Stimulated activated CD4-positive, alpha-beta T cell treated with anti-CD3 and anti-CD28 coated beads, Interleukin-1b, Interleukin-23, amount 100 ng/mL, for 4 hours (primary cell): ENCODE measurements at places on chromosomes 1 and 21.
A peak's percentile ranks its signal among the peaks of the same experiment; 100 is the strongest.

DNA sequence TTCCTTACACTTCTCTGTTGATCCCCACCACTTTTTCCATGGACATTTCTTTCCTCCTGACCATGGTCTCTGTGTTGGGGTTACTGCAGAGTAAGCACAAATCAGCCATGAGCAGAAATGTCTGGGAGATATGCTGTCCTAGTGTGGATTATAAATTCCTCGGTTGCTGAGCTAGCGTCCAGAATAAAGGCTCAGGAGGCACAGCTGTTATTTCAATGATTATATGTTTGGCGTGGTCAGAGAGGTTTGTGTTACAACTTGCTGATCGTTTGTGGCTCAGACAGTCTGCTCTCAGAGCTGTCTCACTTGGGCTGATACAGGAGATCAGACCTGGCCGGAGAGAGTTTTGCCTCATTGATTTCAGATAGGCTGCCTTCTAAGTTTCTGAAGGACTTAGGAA is 37.5 kb upstream of the LAMC2 start:
- no peak for DNase-seq

DNA sequence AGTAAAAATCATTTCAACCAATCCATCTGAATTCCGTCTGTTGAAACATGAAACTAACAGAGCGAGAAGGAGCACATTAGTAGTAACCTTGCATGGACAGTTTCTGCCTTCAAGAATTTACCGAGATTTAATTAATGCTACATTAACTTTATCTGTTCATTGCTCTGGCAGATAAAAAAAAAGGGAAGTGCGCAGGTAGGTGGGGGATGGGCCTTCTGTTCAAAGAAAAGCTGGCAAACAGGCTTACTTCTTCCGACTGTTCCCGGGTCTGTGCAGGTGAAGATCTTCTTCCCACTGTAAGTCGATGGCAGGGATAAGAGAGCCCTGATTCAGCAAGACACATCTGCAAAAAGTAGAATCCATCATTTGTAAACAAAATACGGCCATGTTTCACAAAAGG is 172.6 kb upstream of the DMRTA2 start:
- DNase-seq = no peak

DNA sequence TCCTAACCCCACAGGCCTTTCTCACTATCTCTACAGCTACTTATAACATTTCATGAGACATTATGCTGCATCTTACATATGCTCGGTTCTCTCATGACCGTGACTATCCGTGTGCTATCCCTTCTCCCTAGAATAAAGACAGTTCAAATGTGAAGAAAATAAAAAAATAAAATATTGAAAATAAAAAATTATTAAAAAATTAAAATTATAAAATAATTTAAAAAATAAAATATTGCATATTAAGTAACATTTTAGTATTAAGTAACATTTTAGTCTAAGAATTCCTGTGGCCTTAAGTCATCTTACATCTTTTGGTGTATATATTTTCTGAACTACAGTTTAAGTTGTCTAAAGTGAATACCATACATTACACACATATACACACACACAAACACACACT is 415.5 kb downstream of the DPYD start:
- no peak for DNase-seq

GRCh38 chr1:163307479-163308171 is 14.1 kb upstream of the NUF2 start:
- no peak for DNase-seq

- DNase-seq = no peak
Measured at GRCh38 chr1:206631085-206631509, 4.2 kb upstream of the DYRK3 start.

GRCh38 chr1:11654137-11654938 is at the start of the genes FBXO2 and FBXO44:
FBXO2 (minus strand) TSS chr1:11654429; CDS start chr1:11654340, 89 bp downstream.
FBXO44 (plus strand) TSS chr1:11654877; CDS start chr1:11655836, 959 bp downstream.
- peak; percentile 72 for DNase-seq

GRCh38 chr1:37452416-37452815 is 22.0 kb upstream of the ZC3H12A start:
- no peak for DNase-seq

DNA sequence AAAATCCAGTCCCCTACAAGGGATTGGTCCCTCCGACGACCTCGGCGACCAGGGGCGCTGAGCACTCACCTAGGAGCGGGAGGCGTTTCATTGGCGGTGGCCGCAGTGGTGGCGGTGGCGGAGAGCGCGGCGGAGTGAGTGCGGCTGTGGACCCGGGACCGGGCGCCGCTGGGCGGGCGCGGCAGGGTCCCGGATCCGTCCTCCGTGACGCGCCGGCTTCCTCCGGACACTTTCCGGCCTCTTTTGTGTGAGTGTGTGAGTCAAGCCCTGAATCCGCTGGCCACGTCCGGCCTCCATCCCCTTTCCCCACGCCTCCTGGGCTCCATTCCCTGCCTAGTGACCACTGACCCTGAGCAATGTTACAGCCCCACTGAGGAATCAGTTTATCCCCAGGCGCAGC is at the start of gene ADGRL4:
TSS of gene ADGRL4 (minus strand) at position 167 of the 400 bp plus-strand sequence. CDS start at position 91, 76 bp downstream.
- no peak for DNase-seq

GRCh38 chr1:150627826-150628410 is 1.5 kb downstream of the ENSA start:
- DNase-seq = no peak

- DNase-seq = no peak
Measured at GRCh38 chr1:230825761-230826160, 42.6 kb downstream of the C1orf198 start.

DNA sequence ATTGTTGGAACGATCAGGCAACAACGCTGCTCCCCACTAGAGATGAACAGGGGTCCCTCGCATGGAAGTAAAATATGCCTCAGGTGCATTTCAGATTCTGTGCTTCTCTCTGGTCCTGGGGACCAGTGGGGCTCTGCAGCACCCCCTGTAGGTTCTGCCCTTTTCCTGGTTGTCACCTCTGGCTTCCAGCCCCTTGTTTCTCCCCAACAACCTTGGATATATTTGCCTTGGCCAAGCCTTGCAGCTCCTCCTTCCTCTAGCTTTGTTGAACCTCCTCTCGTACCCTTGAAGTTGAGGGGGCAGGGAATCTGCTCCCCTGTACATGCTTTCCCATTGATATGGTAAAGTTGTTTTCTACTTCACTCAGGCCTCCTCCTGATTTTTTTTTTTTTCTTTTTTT is 5.4 kb upstream of the RGSL1 start:
- no peak for DNase-seq

- no peak for DNase-seq
Measured at GRCh38 chr1:235424092-235424491, 56.9 kb downstream of the TBCE start.

GRCh38 chr1:245863566-245864184 is 643.4 kb downstream of the SMYD3 start:
- DNase-seq = no peak

- no peak for DNase-seq
Measured at GRCh38 chr1:13430495-13430894, 20.2 kb downstream of the PRAMEF20 start.

DNA sequence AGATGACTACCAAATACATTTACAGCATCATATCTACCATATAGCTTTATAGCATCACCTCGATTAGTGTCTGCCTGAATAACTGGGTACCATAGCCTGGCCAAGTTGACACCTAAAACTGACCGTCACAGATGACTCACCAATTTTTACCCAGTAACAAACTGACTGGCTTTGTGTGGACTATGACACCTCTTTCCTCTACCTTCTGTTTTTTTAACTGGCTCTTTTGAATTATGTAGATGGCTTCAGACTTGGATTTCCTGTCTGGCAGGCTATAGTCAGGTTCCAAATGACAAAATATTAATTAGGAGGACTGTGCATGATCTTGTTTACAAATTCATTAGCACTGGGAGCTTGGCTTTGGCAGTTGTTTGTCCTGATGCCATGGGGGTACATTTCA is 360.3 kb downstream of the TGFB2 start:
- DNase-seq = no peak

- DNase-seq = no peak
Measured at GRCh38 chr1:193674292-193674944, 488.0 kb upstream of the B3GALT2 start.

- DNase-seq = no peak
Measured at GRCh38 chr1:93614986-93615581, 66.6 kb downstream of the BCAR3 start.

GRCh38 chr1:80846966-80847365 is 953.8 kb upstream of the ADGRL2 start:
- no peak for DNase-seq

GRCh38 chr1:186577216-186577615 is 103.0 kb downstream of the PTGS2 start:
- DNase-seq = no peak

DNA sequence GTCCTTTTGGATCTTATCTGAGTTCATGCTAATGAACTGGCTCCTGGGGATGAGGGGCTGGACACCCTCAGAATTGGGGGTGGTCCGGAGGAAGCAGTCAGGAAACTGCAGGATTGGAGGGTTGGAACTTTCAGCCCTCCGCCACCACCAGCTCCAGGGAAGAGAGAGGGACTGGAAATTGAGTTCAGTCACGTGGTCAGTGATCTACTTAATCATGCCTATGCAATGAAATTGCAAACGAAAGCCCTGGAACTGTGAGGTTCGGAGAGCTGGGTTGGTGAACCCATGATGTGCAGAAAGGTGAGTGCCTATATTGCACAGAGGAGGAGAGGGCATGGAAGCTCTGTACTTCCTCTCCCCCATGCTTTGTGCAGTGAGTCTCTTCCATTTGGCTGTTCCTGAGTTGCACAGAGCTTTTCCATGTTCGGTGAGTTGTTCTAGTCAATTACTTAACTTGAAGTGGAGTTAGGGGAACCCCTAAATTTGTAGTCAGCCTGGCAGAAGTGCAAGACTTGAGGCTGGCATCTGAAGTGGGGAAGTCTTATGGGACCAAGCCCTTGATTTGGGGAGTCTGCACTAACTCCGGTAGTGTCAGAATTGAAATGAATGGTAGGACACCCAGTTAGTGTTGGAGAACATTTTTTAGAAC is 16.7 kb downstream of the ITSN1 start:
- no peak for DNase-seq
